ENCODE measurements at places on chromosomes 12 and 14.

DNA sequence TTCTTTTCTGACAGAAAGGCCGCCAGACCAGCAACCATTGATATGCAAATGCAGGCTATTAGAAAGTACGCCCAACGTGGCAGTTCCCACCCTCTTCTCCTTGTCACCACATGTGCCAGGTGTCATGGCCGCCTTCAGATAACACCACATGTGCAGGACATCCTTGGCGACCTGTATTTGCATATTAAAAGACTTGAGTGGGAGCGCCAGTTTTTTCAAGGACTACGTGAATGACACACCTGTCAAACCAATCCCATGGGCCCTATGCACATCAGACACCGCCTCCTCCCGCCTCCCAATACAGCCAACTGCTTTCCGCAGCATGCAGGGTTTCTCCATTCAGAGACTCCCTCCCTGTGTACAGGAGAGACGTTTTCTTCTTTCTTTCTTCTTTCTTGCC, 318.6 kb upstream of the FAR2 start:
- DNase-seq: no peak

GRCh38 chr12:43676183-43676813, 82.3 kb downstream of the PUS7L start:
- no peak for DNase-seq

DNA sequence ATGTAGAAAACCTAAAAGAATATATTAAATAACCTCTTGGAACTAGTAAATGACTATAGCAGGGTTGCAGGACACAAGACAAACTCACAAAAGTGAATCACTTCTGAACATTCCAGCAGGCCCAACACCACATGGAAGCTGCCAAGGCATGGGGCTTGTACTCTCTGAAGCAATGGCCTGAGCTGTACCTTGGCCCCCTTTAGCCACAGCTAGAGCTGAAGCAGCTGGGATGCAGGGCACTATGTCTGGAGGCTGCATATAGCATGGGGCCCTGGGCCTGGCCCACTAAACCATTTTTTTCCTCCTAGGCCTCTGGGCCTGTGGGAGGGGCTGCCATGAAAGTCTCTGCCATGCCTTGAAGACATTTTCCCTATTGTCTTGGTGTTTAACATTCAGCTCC, 1067.3 kb downstream of the LRFN5 start:
- no peak for DNase-seq

DNA sequence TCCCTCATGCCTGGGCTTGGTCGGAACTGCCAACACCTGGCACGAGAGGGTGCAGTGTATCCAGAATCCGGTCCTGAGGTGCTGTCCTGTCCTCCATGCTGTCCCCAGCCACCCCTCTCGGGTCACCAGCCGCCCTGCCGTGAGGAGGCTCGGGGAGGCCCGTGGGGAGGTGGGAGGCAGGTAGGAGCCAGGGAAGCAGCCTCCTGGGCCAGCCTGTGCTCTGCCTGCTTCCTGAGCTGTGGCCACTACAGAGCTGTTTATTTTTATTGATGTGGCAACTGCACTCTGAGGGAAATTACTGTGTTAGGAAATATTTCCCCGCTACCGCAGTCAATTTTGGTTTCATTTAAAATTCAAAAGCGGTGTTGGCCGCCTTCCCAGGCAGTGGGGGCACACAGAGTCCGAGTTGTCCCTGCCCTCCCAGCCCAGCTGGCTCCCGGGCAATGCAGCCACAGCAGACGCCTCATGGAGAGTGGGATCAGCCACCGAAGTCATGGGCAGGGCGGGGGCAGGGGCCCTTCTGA, 18.3 kb downstream of the NOC4L start:
- peak; percentile 35 for DNase-seq

- no peak for DNase-seq
Measured at GRCh38 chr12:83210933-83211332, 524.2 kb downstream of the TMTC2 start.

DNA sequence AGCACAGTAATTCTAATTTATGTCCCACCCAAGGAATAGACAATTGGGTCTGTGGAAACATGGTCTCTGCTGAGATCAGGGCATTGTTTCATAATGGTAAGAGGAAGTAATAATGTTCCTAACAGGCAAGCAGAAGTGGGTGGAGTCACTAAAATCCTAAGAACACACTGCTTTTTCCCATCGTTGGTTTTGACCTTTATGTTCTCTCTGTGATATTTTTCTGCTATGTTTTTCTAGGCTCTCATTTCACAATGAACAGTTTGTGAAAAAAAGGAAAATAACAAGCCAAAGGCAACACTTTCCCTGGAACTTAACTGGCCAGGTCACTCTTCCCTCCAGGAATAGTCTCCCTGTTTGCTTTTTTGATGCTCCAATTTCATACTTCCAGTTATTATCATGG, 80.6 kb upstream of the OVCH1 start:
- DNase-seq: no peak

All from CD4-positive, alpha-beta T cell treated with Interleukin-17A for 4 hours (primary cell).